ENCODE measurements at places on chromosomes 1 and 21. TPM values are rescaled to one million over a fixed set of nuclear protein-coding genes. Genes with fewer than 3 reads are reported as not detected.

Gene ISG15
- total RNA-seq, result 30.1 TPM

Gene VSIG8
- not detected for total RNA-seq

Gene CELA3A
- not detected for total RNA-seq

Gene CRB1
- total RNA-seq, result not detected

Gene ELF3
- 23.0 TPM for total RNA-seq

Gene TNFRSF9
- 0.46 TPM for total RNA-seq

Gene IRF6
- total RNA-seq, result 0.44 TPM
